Uterus (tissue), 4 donors: ENCODE measurements at places on chromosomes 13 and 19. TPM values are rescaled to one million over a fixed set of nuclear protein-coding genes. Genes with fewer than 3 reads are reported as not detected.
A peak's percentile ranks its signal among the peaks of the same experiment; 100 is the strongest.

Gene ERICH6B
- total RNA-seq = not detected

Gene OR7D4
- total RNA-seq = not detected

Gene ZNF724
- 1.5 TPM for total RNA-seq

Gene RASAL3
- 1.1 TPM for total RNA-seq

Gene PEG3
- total RNA-seq = 301 TPM

Gene ANGPTL8
- not detected for total RNA-seq

Gene HS6ST3
- 1.3 TPM for total RNA-seq

Gene DACT3
- 22.5 TPM for total RNA-seq

Gene ASF1B
- not detected for total RNA-seq

Gene SLC25A42
- 3.3 TPM for total RNA-seq

Gene ACP7
- total RNA-seq = 0.55 TPM

Gene ELL
- total RNA-seq = 4.1 TPM

Gene GJA3
- not detected for total RNA-seq

Gene ZNF493
- total RNA-seq = 37.1 TPM

Gene RFPL4AL1
- not detected for total RNA-seq

Gene TINCR
- not detected for total RNA-seq

GRCh38 chr13:110726726-110727125 lies 13.2 kb downstream of the ING1 start:
- no peak for DNase-seq

GRCh38 chr19:52823676-52824075 lies 2.2 kb upstream of the ZNF28 start:
- no peak for DNase-seq

- DNase-seq = no peak
Measured at GRCh38 chr19:48174445-48175030, 4.1 kb downstream of the ZSWIM9 start.

GRCh38 chr19:13117772-13118423 lies at the start of gene NACC1:
Gene NACC1 (plus strand): TSS chr19:13118264. CDS start chr19:13135208, 16,944 bp downstream.
- DNase-seq = peak; percentile 84

GRCh38 chr13:106036870-106037269 lies 498.6 kb downstream of the EFNB2 start:
- DNase-seq = no peak

- DNase-seq = peak; percentile 72
Measured at GRCh38 chr19:10085641-10086590, at the start of gene SHFL. Gene SHFL (plus strand): TSS chr19:10086317. CDS start chr19:10086428, 111 bp downstream.

GRCh38 chr13:61029064-61029463 lies 386.6 kb downstream of the PCDH20 start:
- DNase-seq = no peak

DNA sequence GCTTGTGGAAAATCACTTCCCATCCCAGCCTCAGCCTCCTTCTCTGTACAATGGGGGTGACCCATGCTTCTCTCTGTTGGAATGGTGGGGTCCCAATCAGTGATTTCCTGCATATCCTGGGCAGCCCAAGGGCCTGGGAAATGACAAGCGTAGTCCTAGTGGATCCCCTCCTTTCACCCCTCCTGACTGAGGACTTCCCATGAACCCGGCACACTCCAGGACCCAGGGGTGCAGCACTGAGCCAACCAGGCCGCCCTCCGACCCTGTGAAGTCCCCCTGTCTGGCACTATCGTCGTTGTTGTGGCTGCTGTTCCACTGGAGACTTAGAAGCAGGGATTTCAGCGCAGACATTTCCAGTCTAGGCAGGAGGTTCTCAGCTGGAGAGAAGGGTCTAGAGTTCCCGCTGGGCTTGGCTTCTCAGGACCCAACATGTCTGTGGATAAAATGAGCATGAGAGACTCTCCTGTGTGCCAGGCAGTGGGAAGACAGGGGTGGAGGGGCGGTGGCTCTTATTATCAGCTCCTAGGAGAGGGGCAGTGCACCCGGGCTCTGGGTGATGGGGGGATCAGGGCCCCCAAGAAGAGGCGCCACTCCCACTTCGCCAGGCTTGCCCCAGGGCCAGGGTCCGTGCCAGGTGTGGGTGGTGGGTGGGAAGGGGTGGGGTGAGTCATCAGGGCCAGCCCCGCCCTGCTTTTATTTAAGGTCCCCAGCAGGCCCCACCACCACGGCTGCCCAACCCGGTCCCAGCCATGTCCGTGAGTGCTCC lies at the start of gene LGALS7B:
TSS of gene LGALS7B (plus strand) at position 723 of the 766 bp plus-strand sequence. CDS start at position 750, 27 bp downstream.
- DNase-seq = no peak

DNA sequence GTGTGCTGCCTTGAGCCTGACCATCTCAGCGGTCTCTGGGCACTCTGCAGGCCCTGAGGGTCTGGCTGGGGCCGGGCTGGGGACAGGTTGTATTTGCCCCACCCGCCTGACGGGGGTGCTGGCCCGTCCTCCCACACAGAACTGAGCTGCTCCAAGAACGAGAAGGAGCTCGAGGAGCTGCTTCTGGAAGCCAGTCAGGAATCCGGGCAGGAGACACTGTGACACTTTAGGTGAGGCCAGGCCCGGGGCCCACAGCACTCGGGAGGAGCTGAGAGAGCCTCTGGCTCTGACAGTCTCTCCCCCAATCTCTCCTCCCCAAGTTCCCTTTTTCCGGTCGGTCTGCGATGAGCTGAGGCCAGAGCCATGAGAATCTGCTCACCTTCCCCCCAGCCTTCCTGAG lies 14.5 kb downstream of the NKPD1 start:
- no peak for DNase-seq

DNA sequence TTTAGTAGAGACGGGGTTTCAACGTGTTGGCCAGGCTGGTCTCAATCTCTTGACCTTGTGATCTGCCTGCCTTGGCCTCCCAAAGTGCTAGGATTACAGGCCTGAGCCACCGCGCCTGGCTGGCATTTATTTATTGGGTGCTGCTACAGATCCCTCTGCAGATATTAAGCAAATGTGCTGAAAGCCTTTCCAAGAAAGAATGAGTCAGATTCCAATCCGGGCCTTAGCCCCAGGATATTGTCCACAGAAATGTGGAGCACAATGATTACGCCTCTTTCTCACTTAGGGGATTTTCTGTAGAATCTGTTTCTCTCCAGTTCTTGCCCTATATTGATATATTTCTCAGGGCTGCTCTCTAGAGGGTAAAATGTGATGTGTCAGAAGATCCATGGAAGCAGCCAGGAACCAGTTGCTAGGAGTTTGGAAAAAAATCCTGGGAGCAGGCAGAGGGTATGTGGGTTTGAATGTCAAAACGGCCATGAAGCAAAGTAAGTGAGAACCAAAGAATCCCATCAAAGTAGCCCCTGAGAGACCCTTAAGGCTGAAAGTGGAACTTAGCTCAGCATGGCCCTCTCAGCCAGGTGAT lies 24.8 kb upstream of the IGFL4 start:
- DNase-seq = no peak

DNA sequence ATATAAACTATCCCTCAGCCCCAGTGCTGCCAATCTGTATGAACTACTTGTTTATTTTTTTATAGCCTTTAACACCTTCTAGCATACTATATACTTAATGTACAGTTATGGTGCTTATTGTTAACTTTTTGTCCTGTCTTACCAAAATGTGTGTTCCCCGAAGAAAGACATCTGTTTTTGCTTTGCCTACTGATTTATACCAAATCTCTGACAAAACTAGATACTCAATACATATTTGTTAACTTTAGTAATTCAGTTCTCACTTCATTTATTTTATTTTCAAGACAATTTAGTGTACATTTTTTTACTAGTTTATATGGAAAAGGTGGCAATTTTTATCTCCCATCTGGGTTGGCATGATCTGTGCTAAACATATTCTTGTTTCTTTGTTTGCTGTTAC lies 824.3 kb upstream of the ATXN8OS start:
- no peak for DNase-seq

- DNase-seq = no peak
Measured at GRCh38 chr13:44406617-44407016, 33.0 kb downstream of the SERP2 start.

DNA sequence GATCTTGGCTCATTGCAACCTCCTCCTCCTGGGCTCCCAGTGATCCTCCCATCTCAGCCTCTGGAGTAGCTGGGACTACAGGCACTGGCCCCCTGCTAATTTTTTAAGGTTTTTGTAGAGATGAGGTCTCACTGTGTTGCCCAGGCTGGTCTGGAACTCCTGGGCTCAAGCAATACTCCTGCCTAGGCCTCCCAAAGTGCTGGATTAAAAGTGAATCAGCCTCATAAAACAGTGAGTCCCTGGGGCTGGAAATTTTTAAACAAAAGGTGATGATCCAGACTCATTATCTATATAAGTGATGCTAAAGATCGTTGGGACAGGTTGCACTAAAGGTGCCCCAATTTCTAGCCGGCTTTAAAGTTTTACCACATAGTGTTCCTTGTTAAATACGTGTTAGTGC lies 112.7 kb downstream of the LMO7 start:
- DNase-seq = no peak

- no peak for DNase-seq
Measured at GRCh38 chr13:70616847-70617246, 508.6 kb upstream of the KLHL1 start.

- DNase-seq = no peak
Measured at GRCh38 chr19:32020538-32020937, 324.9 kb upstream of the ZNF507 start.

DNA sequence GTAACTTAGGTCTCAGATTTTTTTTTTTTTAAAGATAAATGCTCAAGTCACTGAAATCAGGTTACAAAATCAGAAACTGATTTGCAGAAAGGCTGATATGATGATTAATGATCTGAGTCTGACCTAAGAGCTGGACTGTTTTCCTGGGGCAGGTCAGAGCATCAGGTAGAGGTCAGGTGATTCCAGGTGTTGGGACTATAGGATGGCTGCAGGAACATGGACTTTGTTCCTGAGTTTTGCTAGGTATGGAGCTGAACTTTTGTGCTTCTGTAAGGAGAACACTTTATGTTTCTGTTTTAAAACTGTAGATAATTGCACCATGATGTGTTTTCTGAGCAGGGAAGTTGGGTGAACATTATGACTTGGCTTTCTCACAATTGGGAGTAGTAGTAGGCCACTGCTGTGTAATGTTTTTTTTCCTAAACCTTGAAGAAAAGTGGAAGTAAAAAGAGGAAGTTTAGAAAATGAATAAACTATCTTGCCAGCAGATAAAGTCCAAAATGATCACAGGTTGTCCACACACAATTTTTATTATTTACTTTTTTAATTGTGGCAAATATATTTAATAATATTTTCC lies 297.2 kb downstream of the DCT start:
- DNase-seq = no peak

GRCh38 chr19:51735759-51736449 lies 12.1 kb upstream of the HAS1 start:
- peak; percentile 20 for DNase-seq

GRCh38 chr13:39550931-39551330 lies 52.1 kb downstream of the LHFPL6 start:
- no peak for DNase-seq

- no peak for DNase-seq
Measured at GRCh38 chr19:50046649-50047503, 21.1 kb downstream of the ZNF473 start.

GRCh38 chr13:35744566-35745178 lies 268.2 kb upstream of the MAB21L1 start:
- no peak for DNase-seq

DNA sequence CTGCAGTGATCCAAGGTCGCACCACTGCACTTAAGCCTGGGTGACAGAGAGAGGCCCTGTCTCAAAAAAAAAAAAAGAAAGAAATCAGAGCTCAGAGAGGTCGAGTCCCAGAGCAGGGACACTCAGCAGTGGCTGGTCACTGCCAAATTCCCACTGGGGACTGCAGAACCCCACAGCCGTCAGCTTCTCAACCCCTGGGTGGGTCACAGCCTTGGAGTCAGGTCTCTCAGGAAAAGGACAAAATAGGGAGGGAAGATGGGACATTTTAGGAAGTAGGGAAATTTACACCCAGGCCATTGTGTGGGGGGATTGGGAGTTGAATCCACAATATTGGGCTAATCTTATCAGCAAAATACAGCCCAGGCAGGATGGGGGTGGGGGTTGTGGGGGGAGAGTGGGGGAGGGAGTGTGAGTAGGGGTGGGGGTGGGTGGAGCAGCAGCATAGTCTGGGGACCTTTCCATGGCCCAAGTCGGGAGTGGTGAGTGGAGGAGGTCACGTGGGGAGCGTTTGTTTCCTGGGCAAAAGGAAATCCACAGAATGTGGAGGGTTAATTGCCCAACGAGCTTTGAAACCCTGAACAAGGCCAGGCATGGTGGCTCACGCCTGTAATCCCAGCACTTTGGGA lies 5.0 kb upstream of the CCDC194 start:
- DNase-seq = no peak

GRCh38 chr13:101452519-101453485 lies at the start of gene ITGBL1:
Gene ITGBL1 (plus strand): TSS chr13:101452675. CDS start chr13:101452834, 159 bp downstream.
- no peak for DNase-seq

DNA sequence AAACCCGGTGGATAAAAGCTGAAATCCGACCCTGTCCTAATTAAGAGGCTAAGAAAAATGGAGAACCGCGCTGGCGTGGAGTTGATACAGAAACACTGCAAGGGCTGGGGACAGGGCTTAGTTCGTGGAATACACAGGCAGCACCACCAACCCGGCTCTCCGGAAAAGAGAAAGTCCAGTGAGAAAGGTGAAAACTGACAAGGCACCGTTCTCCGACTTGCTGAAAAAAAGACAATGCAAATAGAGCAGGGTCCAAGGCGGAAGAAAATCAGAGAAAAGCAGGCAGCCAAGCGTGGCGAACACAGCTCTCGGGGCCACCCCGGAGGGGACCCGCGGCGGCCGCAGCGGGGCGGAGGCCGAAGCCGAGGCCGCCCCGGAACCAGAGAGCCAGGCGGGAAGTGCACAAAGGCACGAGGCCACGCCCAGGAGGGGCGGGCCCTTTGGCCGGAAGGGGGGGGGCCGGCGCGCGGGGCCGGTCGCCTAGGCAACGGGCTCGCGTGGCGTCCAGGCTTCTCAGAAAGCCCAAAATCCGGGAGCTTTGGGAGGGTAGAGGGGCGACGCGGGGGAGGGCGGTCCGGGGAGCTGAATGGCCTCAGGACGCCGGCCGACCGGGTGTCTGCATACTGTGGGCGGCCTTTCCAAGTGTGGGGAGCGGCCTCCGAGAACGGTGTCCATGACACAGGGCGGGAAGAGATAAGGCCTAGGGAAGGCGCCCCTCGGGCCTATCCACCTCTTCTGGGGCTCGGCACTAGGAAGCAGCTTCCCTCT lies 1.2 kb upstream of the ING1 start:
- peak; percentile 85 for DNase-seq

DNA sequence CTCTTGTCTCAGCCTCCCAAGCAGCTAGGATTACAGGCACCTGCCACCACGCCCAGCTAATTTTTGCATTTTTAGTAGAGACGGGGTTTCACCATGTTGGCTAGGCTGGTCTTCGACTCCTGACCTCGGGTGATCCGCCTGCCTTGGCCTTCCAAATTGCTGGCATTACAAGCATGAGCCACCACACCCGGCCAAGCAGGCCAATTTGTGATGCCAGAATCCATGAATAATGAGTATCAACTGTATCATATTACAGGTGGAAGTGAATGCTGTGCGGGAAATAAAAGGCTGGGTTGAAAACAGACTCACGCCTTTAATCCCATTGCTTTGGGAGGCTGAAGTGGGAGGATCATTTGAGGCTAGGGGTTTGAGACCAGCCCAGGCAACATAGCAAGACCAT lies 3.6 kb upstream of the NFILZ start:
- no peak for DNase-seq
